ENCODE measurements at places on chromosomes 7 and 10. TPM values are rescaled to one million over a fixed set of nuclear protein-coding genes. Genes with fewer than 3 reads are reported as not detected.

TBATA gene
- not detected for total RNA-seq

ANXA7 gene
- 99.0 TPM for total RNA-seq

PANK1 gene
- 6.7 TPM for total RNA-seq

ITGA8 gene
- total RNA-seq = 1.3 TPM

EPC1 gene
- total RNA-seq = 21.4 TPM

FAM25A gene
- total RNA-seq = not detected

UBN2 gene
- total RNA-seq = 3.4 TPM

GNGT1 gene
- total RNA-seq = 0.37 TPM

CDC14C gene
- total RNA-seq = not detected

CFAP70 gene
- total RNA-seq = 0.92 TPM

CRHR2 gene
- not detected for total RNA-seq

ZNF853 gene
- 0.57 TPM for total RNA-seq

GIMAP6 gene
- 0.14 TPM for total RNA-seq

CLDN15 gene
- total RNA-seq = 1.8 TPM

SVIL gene
- 47.6 TPM for total RNA-seq

UPK3B gene
- total RNA-seq = 0.46 TPM

DYNC1I1 gene
- total RNA-seq = 0.83 TPM

PAOX gene
- 6.0 TPM for total RNA-seq

MCM10 gene
- 1.2 TPM for total RNA-seq

STEAP2 gene
- total RNA-seq = 50.3 TPM

KLLN gene
- 0.37 TPM for total RNA-seq

AQP1 gene
- total RNA-seq = 1.00 TPM

LIPJ gene
- under 0.01 TPM for total RNA-seq

ZNF12 gene
- total RNA-seq = 14.1 TPM

SLC13A1 gene
- not detected for total RNA-seq

SUN3 gene
- total RNA-seq = not detected

MEOX2 gene
- total RNA-seq = 0.37 TPM

PLEKHS1 gene
- total RNA-seq = 0.09 TPM

FAS gene
- total RNA-seq = 61.8 TPM

RPP38 gene
- total RNA-seq = 10.5 TPM

ETV1 gene
- 9.2 TPM for total RNA-seq

All from smooth muscle cell of bladder (primary cell).